ENCODE measurements at places on chromosomes 2 and 18. TPM values are rescaled to one million over a fixed set of nuclear protein-coding genes. Genes with fewer than 3 reads are reported as not detected.

Gene IER3IP1
- total RNA-seq = 39.2 TPM

Gene SERPINB4
- not detected for total RNA-seq

Gene TTR
- total RNA-seq = not detected

Gene LCT
- not detected for total RNA-seq

Gene COLEC11
- total RNA-seq = 0.92 TPM

Gene DAW1
- total RNA-seq = 4.1 TPM

Gene NT5C1B
- not detected for total RNA-seq

Gene ANKRD36
- 25.5 TPM for total RNA-seq

Gene ATP6V1B1
- 1.3 TPM for total RNA-seq

Measured in aortic smooth muscle cell (primary cell).